Smooth muscle cell of the umbilical artery (primary cell): ENCODE measurements at places on chromosomes 1 and 21. TPM values are rescaled to one million over a fixed set of nuclear protein-coding genes. Genes with fewer than 3 reads are reported as not detected.

The SAMD13 gene
- total RNA-seq, result 0.30 and 0.42 TPM in 2 replicates

The LRRC71 gene
- 0.37 TPM in 1 of 2 replicates, not detected in the other for total RNA-seq

The TCP10L gene
- 0.46 and 0.59 TPM in 2 replicates for total RNA-seq

The FCAMR gene
- total RNA-seq, result not detected in 2 replicates

The SRSF11 gene
- total RNA-seq, result 99.5 and 141 TPM in 2 replicates

The ATF3 gene
- 2.7 and 3.1 TPM in 2 replicates for total RNA-seq

The SPRR2B gene
- total RNA-seq, result not detected in 2 replicates

The NTRK1 gene
- not detected in 2 replicates for total RNA-seq

The B3GALT2 gene
- total RNA-seq, result 0.37 and 0.89 TPM in 2 replicates

The LIN28A gene
- total RNA-seq, result not detected in 2 replicates

The HJV gene
- total RNA-seq, result not detected in 2 replicates

The SLC25A34 gene
- total RNA-seq, result 0.30 and 0.69 TPM in 2 replicates

The RNU1-4 gene
- total RNA-seq, result under 0.01 TPM in 2 replicates

The FAM110D gene
- total RNA-seq, result not detected in 2 replicates

The KRTAP19-3 gene
- not detected in 2 replicates for total RNA-seq

The IGFN1 gene
- under 0.01 and 0.23 TPM in 2 replicates for total RNA-seq

The LENEP gene
- total RNA-seq, result not detected in 2 replicates

The ICOSLG gene
- total RNA-seq, result under 0.01 and 0.46 TPM in 2 replicates

The HMGCS2 gene
- total RNA-seq, result not detected in 2 replicates

The GNG12 gene
- 149 and 228 TPM in 2 replicates for total RNA-seq

The FAM163A gene
- total RNA-seq, result 0.05 TPM in 1 of 2 replicates, not detected in the other

The CCDC185 gene
- not detected in 2 replicates for total RNA-seq

The PALMD gene
- total RNA-seq, result 0.23 and 0.59 TPM in 2 replicates

The PTAFR gene
- 0.05 TPM in 1 of 2 replicates, not detected in the other for total RNA-seq

The WDR64 gene
- not detected in 2 replicates for total RNA-seq

The BMP8A gene
- total RNA-seq, result 0.30 and 0.32 TPM in 2 replicates

The RNU11 gene
- not detected in 2 replicates for total RNA-seq

The RSPH1 gene
- not detected in 2 replicates for total RNA-seq

The TNFRSF18 gene
- total RNA-seq, result not detected in 2 replicates

The VCAM1 gene
- 64.1 and 73.6 TPM in 2 replicates for total RNA-seq

The PIK3CD gene
- total RNA-seq, result 5.3 and 14.6 TPM in 2 replicates

The SEMA4A gene
- 0.55 and 0.59 TPM in 2 replicates for total RNA-seq

The ITLN2 gene
- total RNA-seq, result not detected in 2 replicates

The SPRR4 gene
- not detected in 2 replicates for total RNA-seq

The KIF21B gene
- total RNA-seq, result 0.59 and 3.0 TPM in 2 replicates

The MAP10 gene
- total RNA-seq, result 1.8 TPM in 2 replicates

The LEFTY2 gene
- not detected in 2 replicates for total RNA-seq

The HUNK gene
- total RNA-seq, result not detected in 2 replicates

The FALEC gene
- total RNA-seq, result not detected in 2 replicates

The LMNA gene
- 365 and 755 TPM in 2 replicates for total RNA-seq

The IFI44L gene
- total RNA-seq, result 1.6 and 4.8 TPM in 2 replicates

The BSND gene
- total RNA-seq, result not detected in 2 replicates

The AGBL4 gene
- not detected in 2 replicates for total RNA-seq

The LCE3E gene
- total RNA-seq, result not detected in 2 replicates

The PCAT6 gene
- 0.78 and 0.89 TPM in 2 replicates for total RNA-seq

The TMEM200B gene
- total RNA-seq, result 4.8 and 5.6 TPM in 2 replicates

The SELE gene
- total RNA-seq, result not detected in 2 replicates

The MYBPH gene
- 0.30 TPM in 1 of 2 replicates, not detected in the other for total RNA-seq

The CDK18 gene
- 0.89 and 6.1 TPM in 2 replicates for total RNA-seq

The PSMB4 gene
- total RNA-seq, result 217 and 332 TPM in 2 replicates

The CASQ1 gene
- total RNA-seq, result 0.09 TPM in 1 of 2 replicates, not detected in the other

The AIM2 gene
- under 0.01 and 0.46 TPM in 2 replicates for total RNA-seq
